ENCODE measurements at places on chromosomes 6 and 20.

- DNase-seq = peak; percentile 70
Measured at GRCh38 chr20:49245921-49246740, 26.9 kb downstream of the DDX27 start.

- DNase-seq = peak; percentile 91
Measured at GRCh38 chr6:43170417-43170930, 595 bp upstream of the SRF start.

DNA sequence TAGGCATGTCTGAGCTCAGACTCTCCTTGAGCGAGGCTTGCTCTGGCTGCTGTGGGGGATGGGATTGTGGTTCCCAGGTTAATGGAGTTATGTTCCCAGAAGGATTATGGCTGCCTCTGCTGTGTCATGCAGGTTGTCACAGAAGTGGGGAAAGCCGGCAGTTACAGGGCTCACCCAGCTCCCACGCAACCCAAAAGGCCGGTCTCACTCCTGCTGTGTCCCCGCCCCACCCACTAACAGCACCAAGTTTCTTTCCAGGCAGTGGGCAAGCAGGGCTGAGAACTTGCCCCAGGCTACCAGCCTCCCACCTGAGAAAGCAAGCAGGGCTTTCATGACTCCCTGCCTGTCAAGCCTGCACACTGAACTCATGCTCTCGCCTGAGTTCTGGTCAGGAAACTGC is 750.5 kb downstream of the FRK start:
- no peak for DNase-seq

- DNase-seq = peak; percentile 50
Measured at GRCh38 chr20:10671919-10672623, 1.7 kb downstream of the JAG1 start.

DNA sequence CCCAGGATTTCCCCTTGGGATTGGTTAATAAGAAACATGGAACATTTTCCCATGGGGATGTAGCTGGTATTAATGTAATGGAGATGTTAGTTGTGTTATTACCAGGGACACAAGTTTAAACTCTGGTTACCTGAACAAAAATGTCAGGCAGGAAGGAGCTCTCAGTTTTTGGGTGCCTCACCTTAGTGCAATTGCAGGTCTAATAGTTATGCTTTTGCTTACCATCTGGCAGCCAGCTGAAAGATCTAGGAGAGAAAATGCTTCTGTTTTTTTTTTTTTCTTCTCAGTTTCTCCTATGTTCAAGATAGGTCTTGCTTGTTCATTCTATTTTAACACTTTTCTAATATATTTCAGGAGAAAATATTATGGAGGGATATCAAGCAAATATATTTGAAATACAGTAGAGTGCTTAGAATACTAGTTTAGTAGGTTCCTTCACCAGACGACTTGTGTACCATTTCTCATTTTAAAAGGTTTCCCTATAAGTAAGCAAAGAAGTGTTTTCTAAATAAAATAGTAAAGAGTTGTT is 4.2 kb upstream of the UBE2J1 start:
- DNase-seq = no peak

GRCh38 chr6:5667737-5668136 is 339.0 kb downstream of the NRN1 start:
- no peak for DNase-seq

- no peak for DNase-seq
Measured at GRCh38 chr20:8399947-8400346, 267.9 kb downstream of the PLCB1 start.

GRCh38 chr20:53611449-53611894 is 17.8 kb upstream of the ZNF217 start:
- DNase-seq = peak; percentile 98

DNA sequence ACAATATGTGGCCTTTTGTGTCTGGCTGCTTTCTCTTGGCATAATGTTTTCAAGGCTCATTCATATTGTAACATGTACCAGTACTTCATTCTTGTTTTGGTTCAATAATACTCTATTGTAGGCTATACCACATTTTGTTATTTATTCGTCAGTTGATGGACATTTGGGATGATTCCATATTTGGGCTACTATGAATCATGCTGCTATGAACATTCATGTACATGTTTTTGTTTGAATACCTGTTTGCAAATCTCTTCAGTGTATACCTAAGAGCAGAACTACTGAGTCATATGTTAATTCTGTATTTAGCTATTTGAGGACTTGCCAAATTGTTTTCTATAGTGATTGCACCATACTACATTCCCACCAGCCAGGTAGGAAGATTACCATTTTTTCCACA is 259.9 kb downstream of the GMPR start:
- DNase-seq = no peak

DNA sequence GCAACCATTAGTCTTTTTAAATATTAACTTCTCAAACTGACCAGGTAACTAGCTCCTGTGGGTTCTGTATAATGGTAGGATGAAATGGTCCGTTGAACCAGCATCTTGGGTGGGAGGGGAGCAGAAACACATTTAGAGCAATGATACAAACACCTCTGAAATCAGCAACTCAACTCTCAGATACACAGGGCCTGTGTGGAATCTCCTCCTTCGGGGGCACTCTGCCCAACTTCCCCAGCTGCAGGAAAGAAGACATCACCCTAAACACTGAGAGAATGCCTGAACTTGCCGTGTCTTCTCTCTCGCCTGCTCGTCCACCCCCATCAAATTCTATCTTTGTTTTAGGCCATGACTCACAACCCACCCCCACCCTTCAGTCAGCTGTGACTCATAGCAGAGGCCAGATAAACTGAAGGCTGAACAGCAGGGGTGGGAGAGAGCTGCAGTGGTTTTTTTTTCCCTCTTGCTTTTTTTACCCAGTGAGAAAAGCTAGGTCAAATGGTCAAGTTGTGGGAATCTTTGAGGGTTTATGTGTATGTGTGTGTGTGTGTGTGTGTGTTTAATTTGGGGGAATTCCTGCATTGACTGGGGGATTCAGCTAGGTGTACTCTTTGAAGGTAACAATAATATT is 593.4 kb upstream of the JAG1 start:
- DNase-seq = peak; percentile 54

DNA sequence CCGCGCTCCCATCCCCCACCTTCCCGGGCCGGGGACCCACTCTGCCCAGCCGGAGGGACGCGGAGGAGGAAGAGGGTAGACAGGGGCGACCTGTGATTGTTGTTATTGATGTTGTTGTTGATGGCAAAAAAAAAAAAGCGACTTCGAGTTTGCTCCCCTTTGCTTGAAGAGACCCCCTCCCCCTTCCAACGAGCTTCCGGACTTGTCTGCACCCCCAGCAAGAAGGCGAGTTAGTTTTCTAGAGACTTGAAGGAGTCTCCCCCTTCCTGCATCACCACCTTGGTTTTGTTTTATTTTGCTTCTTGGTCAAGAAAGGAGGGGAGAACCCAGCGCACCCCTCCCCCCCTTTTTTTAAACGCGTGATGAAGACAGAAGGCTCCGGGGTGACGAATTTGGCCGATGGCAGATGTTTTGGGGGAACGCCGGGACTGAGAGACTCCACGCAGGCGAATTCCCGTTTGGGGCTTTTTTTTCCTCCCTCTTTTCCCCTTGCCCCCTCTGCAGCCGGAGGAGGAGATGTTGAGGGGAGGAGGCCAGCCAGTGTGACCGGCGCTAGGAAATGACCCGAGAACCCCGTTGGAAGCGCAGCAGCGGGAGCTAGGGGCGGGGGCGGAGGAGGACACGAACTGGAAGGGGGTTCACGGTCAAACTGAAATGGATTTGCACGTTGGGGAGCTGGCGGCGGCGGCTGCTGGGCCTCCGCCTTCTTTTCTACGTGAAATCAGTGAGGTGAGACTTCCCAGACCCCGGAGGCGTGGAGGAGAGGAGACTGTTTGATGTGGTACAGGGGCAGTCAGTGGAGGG is 2.8 kb downstream of the SOX4 start:
- peak; percentile 87 for DNase-seq

DNA sequence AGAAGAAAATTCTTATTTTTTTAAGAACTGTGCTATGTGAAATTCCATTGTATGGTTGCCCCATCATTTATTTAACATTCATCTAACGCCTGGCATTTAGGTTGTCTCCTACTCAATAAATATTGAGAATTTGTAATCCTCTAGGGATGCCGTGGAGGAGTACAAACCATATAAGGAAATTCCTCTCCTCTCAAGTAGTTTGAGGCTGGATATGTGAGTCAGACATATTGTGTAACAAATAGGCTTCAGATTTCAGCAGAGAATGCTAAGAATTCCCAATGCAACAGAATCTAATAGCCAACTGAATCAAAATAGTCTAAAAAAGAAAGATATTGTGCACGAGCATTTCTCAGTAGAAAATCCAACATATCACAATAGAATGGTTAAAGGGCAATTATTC is 174.7 kb downstream of the OTOR start:
- peak; percentile 56 for DNase-seq

DNA sequence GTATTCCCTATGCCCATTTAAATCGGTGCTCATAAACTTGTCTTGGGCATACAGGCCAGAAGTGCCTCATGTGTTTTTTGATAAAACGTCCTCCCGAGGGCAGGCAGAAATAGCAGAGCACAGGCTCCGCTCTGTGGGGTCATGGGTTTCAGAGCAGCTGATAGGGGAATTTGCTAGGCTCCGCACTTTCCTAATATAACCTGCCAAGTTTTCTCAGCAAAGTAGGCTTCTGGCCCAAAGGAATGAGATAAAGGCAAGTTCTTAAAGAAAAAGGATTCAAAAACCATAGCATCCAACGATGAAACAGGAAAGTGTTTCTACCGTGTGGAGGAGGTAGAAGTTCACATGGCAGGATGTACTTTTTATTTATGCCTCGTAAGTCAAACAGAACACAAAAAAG is 69.8 kb upstream of the RALGAPA2 start:
- no peak for DNase-seq

Measured in cardiac muscle cell (in vitro differentiated cells and primary cell).